ENCODE measurements at places on chromosomes 5 and 9.

GRCh38 chr5:171654881-171655280 lies 130.7 kb upstream of the SMIM23 start:
- no peak for DNase-seq

- no peak for DNase-seq
Observed at GRCh38 chr5:35120715-35121114, 73.0 kb upstream of the AGXT2 start.

GRCh38 chr5:14818931-14819790 lies 52.4 kb downstream of the ANKH start:
- DNase-seq: no peak

DNA sequence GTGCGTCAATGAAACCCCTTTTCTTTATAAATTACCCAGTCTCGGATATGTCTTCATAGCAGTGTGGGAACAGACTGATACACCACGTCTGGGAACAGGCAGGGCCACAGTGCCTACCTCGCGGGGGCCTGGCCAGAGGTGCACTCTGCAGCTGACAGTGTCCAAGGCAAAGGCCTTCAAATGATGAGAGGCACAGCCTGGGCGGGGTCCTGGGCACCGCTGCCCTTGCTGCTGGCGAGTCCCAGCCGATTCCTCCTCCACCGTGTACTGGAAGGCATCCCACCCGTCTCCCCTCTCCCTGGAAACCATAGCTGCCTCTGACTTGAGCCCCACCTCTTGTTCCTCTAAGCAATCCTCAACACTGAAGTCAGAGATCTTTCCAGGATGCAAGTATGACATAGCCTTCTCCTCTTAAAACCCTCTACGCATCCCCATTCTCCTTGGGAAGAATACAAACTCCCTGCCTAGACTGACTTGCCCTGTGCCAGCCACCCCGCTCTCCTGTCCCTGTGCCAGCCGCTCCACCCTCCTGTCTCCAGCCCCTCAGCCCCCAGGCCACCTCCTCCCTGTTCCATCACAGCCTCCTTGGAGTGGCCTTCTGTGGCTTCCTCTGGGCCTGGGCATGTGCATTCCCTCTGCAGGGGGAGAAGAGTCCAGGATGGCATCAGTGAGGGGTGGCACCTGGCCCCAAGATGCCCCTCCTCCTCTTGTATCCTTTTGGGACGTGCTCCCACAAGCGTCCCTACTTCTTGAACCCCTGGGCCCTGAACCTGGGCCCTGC lies 8.1 kb upstream of the COL5A1 start:
- no peak for DNase-seq

- no peak for DNase-seq
Observed at GRCh38 chr5:29779141-29779540, 1414.3 kb upstream of the CDH6 start.

GRCh38 chr5:110879675-110880074 lies 140.9 kb downstream of the SLC25A46 start:
- DNase-seq: no peak
